Naive thymus-derived CD4-positive, alpha-beta T cell (primary cell): ENCODE measurements at places on chromosomes 7 and 10. TPM values are rescaled to one million over a fixed set of nuclear protein-coding genes. Genes with fewer than 3 reads are reported as not detected.

Gene SLC18A2
- polyA plus RNA-seq: 6.1 TPM

- H3K4me1 ChIP-seq: peaks cover under 1% of the 10 kb centered on the region
- DNase-seq: no peak
- no peaks in the 10 kb centered on the region for H3K27me3 ChIP-seq
Measured at GRCh38 chr7:139571190-139571589, 47.7 kb downstream of the CLEC2L start.

Gene NME8
- polyA plus RNA-seq: not detected

Gene ZNF503
- not detected for polyA plus RNA-seq

- H3K27me3 ChIP-seq: no peaks in the 10 kb centered on the region
- no peak overlapping the region for H3K27ac ChIP-seq
- DNase-seq: no peak
Measured at GRCh38 chr7:138669364-138669763, 31.8 kb downstream of the SVOPL start.

- H3K27me3 ChIP-seq: no peaks in the 10 kb centered on the region
- H3K4me1 ChIP-seq: no peaks in the 10 kb centered on the region
- no peaks in the 10 kb centered on the region for H3K36me3 ChIP-seq
- H3K27ac ChIP-seq: no peak overlapping the region
- H3K4me3 ChIP-seq: no peak overlapping the region
- no peak for DNase-seq
Measured at GRCh38 chr7:156180451-156181229, 368.4 kb upstream of the SHH start.

GRCh38 chr7:20778063-20778721, 8.5 kb downstream of the SP8 start:
- H3K27ac ChIP-seq: no peak overlapping the region
- H3K4me3 ChIP-seq: no peak overlapping the region
- H3K4me1 ChIP-seq: no peaks in the 10 kb centered on the region
- peaks cover 16% of the 10 kb centered on the region for H3K27me3 ChIP-seq
- no peaks in the 10 kb centered on the region for H3K36me3 ChIP-seq

GRCh38 chr7:15886626-15887025, 200.1 kb upstream of the MEOX2 start:
- no peak for DNase-seq
- no peak overlapping the region for H3K4me3 ChIP-seq
- H3K4me1 ChIP-seq: no peaks in the 10 kb centered on the region
- no peaks in the 10 kb centered on the region for H3K36me3 ChIP-seq
- H3K27me3 ChIP-seq: no peaks in the 10 kb centered on the region

GRCh38 chr7:52021343-52021742, 704.7 kb upstream of the COBL start:
- no peaks in the 10 kb centered on the region for H3K36me3 ChIP-seq
- no peak overlapping the region for H3K27ac ChIP-seq
- H3K4me1 ChIP-seq: no peaks in the 10 kb centered on the region

DNA sequence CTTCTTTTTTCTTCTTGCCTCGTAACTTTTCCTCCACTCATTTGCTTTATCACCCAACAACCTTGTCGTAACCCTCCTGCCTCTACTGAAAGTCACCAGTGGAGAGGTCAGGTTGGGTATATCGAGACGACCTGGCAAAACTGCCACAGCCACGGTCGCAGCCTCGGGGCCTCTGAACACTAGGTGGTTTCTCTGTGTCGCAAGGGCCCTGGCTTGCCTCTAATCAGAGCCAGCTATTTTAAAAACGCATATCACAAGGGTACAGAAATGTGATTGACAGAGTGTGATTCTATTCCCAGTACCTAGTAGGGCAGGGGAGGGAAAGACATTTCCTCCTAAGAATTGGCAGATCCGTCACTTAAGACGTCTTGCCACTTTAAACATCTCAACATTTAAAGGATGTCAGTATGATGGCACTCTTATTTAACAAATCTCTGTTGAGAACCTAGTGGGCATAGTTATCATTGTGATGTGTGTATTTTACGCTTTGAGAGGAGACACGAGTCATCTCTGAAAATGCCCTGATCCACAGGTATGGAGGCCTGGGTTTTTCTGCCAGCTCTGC, 197.5 kb downstream of the ARHGAP21 start:
- no peak for DNase-seq
- H3K4me3 ChIP-seq: no peak overlapping the region
- H3K27ac ChIP-seq: no peak overlapping the region
- H3K27me3 ChIP-seq: no peaks in the 10 kb centered on the region
- no peaks in the 10 kb centered on the region for H3K4me1 ChIP-seq

- H3K27me3 ChIP-seq: no peaks in the 10 kb centered on the region
- no peak overlapping the region for H3K4me3 ChIP-seq
- H3K36me3 ChIP-seq: no peaks in the 10 kb centered on the region
- DNase-seq: no peak
Measured at GRCh38 chr7:110257673-110258072, 833.3 kb upstream of the LRRN3 start.

Gene DNAJB6
- polyA plus RNA-seq: 114 TPM

Gene IDE
- 16.8 TPM for polyA plus RNA-seq

DNA sequence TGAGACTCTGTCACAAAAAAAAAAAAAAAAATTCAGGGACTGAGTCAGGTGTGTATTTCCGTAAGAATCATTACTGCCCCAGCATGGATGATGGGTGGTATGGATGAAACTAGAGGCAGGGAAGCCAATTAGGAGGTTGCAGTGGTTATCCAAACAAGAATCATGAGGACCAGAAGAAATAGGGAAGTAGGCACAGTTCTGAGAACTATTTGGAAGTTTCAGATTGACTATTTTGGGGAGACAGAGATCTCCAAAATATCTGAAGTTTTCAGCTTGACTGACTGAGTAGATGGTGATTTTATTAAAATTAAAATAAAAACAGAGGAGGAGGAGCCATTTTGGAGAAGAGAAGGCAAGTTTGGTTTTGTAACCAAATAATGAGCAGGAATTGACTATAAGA, 119.4 kb upstream of the NRBF2 start:
- no peak for DNase-seq
- no peaks in the 10 kb centered on the region for H3K36me3 ChIP-seq
- no peaks in the 10 kb centered on the region for H3K27me3 ChIP-seq
- no peaks in the 10 kb centered on the region for H3K4me1 ChIP-seq
- no peak overlapping the region for H3K27ac ChIP-seq

- no peaks in the 10 kb centered on the region for H3K4me1 ChIP-seq
- H3K27ac ChIP-seq: peak overlapping the region; percentile 76
- DNase-seq: peak; percentile 34
- H3K36me3 ChIP-seq: no peaks in the 10 kb centered on the region
- no peaks in the 10 kb centered on the region for H3K27me3 ChIP-seq
Measured at GRCh38 chr10:484441-484924, 205.0 kb downstream of the DIP2C start.

DNA sequence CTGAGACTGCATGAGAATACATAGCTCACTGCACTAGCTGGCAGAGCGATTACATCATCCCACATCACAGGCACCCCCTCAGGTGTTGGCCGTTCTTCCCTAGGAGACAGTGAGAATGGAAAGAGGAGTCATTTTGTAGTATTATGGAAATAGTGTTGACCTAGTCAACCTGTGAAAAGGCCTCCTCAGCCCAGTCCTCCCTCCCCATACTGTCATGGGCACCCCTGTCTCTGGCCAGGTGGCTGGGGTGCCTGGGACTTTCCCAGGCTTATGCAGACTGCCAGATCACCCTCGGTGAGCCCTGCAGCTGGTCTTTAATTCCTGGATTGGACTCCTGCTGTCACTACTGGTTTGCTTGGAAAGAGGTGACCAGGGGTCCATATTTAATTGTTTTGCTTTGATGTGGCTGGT, 4.0 kb downstream of the INPP5A start:
- H3K4me3 ChIP-seq: no peak overlapping the region
- H3K27ac ChIP-seq: peak overlapping the region; percentile 86
- H3K36me3 ChIP-seq: no peaks in the 10 kb centered on the region
- H3K4me1 ChIP-seq: peaks cover 7% of the 10 kb centered on the region
- no peak for DNase-seq

DNA sequence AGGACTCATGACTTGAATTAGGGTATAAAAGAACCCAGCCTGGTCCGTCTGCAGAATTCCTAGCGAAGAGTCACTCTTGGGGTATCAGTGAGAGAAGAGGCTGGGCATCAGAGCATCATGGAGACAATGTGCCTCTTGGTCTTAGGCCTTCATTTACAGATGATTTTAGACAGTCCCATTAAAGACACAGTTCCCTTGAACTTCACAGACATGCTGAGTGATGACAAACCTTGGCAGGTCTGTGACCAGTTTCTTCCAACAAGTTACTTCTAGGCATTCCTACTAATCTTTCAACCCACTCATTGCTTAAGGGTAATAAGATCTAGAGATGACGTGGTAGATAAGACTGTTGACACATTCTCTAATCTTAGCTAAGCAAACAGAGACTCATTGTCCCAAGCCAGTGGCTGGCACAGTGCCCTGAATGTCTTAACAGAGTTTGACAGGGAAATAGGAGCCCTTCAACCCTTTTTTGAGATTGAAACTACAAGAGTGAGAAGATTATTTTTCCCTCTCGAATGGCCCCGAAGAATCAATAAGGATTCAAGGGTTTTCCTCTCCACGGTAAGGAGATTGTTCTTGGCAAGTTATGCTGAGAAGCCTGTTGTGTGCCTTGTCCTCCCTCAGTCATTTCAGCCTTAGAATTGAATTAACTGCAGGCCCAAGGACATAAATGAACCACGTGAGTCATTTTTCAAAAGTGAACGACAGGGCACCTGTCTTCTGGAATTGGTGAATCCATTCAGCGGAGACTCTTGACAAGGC, 281.1 kb downstream of the CCDC3 start:
- H3K27ac ChIP-seq: no peak overlapping the region
- DNase-seq: no peak
- no peaks in the 10 kb centered on the region for H3K27me3 ChIP-seq
- no peaks in the 10 kb centered on the region for H3K36me3 ChIP-seq

DNA sequence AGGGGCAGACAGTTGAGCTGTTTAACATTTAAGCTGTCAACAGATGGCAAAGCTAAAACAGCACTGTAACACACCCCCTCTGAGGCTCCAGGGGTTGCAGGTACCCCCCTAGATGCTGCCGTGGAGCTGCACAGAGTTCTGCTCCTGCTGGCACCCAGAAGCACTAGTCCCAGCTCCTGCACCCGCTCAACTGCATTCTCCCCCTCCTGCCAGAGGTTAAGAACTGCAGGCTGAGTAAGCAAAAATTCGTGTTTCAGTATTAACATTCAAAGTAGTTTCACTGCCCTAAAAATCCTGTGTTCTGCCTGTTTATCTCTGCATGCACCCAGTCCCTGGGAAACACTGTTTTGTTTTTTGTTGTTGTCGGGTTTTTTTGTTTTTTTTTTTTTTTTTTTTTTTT, 790.8 kb upstream of the KCND2 start:
- H3K27ac ChIP-seq: no peak overlapping the region
- no peaks in the 10 kb centered on the region for H3K27me3 ChIP-seq
- no peak overlapping the region for H3K4me3 ChIP-seq
- DNase-seq: no peak
- no peaks in the 10 kb centered on the region for H3K36me3 ChIP-seq
- no peaks in the 10 kb centered on the region for H3K4me1 ChIP-seq

DNA sequence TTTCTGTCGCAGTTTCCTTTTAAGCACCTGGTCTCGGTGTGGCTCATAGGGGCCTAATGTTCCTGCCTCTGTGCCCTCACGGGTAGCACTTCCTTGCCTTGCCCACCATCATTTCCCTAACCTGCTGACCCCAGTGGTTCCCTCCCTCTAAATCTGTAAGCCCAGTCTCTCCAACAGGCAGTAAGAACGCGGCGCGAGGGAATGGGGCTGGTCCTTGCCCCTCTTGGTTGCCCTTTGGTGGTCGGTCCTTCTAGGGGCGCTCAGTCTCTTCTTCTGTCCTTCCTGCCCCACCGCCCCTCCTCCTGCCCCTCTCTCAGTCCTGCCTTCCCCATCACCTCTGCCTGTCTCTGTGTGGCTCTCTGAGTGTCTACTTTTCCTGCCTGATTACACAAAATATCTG, 21.2 kb downstream of the EMX2 start:
- H3K4me1 ChIP-seq: no peaks in the 10 kb centered on the region
- H3K27me3 ChIP-seq: no peaks in the 10 kb centered on the region
- no peaks in the 10 kb centered on the region for H3K36me3 ChIP-seq

GRCh38 chr7:2897023-2897422, 52.9 kb upstream of the GNA12 start:
- H3K27ac ChIP-seq: no peak overlapping the region
- H3K4me3 ChIP-seq: no peak overlapping the region
- H3K27me3 ChIP-seq: no peaks in the 10 kb centered on the region
- DNase-seq: no peak

DNA sequence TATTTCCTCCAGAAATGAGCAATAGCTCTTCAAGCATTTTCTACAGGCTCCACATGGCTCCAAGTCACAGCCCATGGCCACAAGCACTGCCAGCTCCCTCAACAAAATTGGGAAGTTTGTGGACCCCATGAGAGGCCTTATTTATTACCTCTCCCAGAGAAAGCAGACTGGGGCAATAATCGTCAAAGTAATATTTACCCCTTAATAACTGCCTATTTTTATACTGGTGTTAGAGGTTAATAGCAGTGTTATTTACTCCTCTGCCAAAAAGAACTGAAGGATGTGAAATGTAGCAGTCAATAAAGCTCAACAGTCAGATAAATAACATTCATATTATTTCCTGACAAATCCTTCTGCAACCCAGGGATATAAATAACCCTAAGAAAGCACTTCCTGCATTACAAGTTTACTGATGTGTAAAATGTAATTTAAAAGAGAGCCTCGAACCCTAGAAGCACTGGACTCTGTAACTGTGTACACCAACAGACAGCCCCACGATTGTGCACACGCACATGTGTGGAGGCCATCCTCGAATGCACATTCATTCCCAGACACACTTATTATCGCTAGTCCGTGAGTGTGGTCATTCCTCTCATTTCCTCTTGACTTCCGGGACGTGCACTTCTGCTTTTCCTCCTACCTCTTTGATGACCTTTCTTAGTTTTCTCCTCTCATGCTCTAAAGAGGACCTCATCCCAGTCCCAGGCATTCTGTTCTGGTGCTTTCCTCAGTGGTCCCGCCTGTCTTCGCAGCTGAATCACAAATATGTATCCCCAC, 157.4 kb downstream of the EVX1 start:
- H3K4me1 ChIP-seq: no peaks in the 10 kb centered on the region
- H3K27ac ChIP-seq: no peak overlapping the region
- no peaks in the 10 kb centered on the region for H3K27me3 ChIP-seq

Gene EPHB6
- 36.9 TPM for polyA plus RNA-seq

- H3K4me3 ChIP-seq: no peak overlapping the region
- peaks cover 14% of the 10 kb centered on the region for H3K4me1 ChIP-seq
- peak overlapping the region; percentile 3 for H3K27ac ChIP-seq
- H3K36me3 ChIP-seq: no peaks in the 10 kb centered on the region
Measured at GRCh38 chr7:143390104-143390772, 9.1 kb downstream of the ZYX start.

DNA sequence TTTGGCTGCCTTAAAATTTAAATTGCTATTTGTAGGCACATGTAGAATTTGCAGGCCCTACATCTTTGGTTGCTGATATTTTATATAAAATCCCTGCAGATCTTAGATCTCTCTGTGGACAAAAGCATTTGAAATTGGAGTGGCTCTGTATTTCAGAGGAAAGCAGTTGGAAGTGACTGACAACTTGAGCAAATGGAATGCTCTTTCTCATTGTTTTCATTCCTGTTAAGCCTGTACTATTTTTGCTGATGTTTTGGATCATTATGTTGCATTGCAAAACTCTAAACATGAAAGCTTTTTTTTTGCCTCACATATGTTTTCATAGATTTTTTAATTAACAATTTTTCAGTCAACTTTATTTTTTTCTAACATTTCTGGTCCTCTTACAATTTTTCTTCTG, 251.2 kb upstream of the MDFIC start:
- H3K4me1 ChIP-seq: no peaks in the 10 kb centered on the region
- H3K4me3 ChIP-seq: no peak overlapping the region
- DNase-seq: no peak
- H3K27me3 ChIP-seq: no peaks in the 10 kb centered on the region
